ENCODE measurements at places on chromosomes 2 and 18.

DNA sequence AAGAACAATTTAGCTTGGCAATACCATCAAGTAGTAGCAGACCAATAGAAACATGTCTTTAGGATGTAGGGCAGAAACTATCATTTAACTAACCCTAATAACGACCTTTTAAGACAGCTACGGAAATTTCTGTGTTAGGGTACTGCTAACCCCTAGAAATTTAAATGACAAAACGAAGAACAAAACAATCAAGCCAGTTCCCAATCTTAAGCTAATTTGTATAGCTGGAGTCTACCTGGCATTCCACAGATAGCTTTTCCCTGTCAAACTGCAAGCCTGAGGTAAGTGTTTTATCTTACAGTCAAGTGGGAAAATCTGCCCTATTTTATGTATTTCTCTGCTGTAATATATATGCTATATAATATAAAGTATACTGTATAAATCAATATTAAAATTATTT, 37.6 kb upstream of the CDKL4 start:
- DNase-seq = no peak

DNA sequence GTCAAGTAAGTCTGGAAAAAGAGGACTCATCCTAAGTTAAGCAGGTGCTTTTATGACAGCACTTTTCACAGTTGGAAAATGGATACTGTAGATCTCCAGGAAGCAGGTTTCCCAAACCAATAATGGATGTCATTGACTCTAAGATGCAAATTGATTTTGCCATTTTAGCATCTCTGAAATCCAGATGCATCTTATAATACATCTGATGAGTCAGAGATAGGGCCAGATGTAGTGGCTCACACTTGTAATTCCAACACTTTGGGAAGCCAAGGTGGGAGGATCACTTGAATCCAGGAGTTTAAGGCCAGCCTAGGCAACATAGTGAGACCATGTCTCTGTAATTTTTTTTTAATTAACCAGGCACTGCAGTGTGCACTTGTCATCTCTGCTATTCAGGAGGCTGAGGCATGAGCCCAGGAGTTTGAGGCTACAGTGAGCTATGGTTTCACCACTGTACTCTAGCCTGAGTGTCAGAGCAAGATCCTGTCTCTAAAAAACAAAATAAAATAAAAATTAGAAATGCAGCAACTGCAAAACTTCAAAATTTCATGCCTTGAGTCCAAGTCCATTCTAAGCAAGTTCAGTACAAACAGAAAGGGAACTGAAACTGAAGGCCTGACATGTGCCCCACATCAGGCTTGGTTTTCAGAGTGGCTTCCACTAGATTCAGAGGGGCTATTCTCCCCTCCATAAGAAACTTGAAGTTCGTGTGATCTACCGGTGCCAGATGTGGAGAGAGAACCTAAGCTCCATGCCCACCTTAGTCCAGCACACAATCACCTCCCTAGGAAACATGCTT, 267.8 kb upstream of the NCKAP5 start:
- no peak for DNase-seq

DNA sequence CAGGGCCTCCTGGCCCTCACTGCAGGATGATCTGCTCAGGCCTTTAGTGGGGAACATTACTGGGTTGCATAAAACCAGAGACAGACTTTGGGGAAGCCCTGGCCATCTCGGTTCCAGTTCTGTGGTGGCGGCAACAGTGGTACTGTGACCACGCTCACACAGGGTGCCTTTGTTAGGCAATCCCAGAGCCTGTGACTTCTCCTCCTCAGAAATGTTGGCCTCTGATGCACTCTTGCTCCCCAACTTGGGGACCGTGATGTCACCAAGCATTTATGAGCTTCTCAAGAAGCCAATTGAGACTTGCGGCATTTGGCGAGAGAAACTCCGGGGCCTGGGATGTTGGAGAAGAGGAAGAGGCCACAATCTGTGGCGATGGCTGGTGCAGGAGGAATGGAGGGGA, 80.9 kb upstream of the PKDCC start:
- no peak for DNase-seq

DNA sequence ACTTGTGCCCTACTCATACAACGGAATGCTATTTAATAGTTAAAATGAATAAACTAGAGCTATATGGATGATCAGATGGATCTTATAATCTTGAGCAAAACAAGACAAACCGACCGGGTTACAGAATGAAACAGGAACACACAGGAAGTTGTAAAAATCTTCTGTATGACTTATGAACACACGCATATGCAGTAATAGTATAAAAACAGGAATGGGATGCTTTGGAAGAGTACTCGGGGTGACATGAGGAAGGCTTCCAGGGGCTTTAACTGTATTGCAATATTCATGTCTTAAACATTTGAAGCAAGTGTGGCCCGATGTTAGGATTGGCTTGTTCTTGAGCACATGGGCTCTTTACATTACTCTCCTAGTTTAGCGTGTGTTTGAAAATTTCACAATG, 14.9 kb upstream of the E2F6 start:
- no peak for DNase-seq

DNA sequence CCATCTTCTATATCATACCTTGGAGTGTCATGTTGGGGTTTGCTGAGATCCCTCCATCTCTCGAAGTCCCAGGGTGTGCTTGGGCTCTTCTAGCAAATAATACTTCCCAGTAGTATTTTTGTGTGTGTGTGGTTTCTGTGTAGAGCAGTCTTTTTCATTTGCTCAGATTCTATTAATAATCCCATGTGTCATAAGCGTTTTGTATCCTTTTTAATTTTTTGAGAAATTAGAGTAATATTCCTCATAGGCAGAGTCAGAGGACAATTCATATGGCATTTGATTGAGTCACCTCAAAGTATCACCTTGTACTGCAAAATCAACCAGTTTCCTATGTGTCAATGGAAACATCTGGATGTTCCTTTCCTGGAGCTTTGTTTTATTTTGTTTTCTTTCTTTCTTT, 37.4 kb upstream of the PPP1R1C start:
- DNase-seq = no peak

Measured in NCI-H146 (cell line).